ENCODE measurements at places on chromosomes 1 and 21. TPM values are rescaled to one million over a fixed set of nuclear protein-coding genes. Genes with fewer than 3 reads are reported as not detected.
A peak's percentile ranks its signal among the peaks of the same experiment; 100 is the strongest.

Gene TBX15
- total RNA-seq: not detected

Gene ERICH3
- total RNA-seq: not detected

Gene SH3BP5L
- 21.3 TPM for total RNA-seq

Gene OR2M3
- total RNA-seq: not detected

Gene TRABD2B
- 0.36 TPM for total RNA-seq

Gene SELL
- not detected for total RNA-seq

Gene SIK1
- 69.4 TPM for total RNA-seq

Gene REG4
- 18.8 TPM for total RNA-seq

DNA sequence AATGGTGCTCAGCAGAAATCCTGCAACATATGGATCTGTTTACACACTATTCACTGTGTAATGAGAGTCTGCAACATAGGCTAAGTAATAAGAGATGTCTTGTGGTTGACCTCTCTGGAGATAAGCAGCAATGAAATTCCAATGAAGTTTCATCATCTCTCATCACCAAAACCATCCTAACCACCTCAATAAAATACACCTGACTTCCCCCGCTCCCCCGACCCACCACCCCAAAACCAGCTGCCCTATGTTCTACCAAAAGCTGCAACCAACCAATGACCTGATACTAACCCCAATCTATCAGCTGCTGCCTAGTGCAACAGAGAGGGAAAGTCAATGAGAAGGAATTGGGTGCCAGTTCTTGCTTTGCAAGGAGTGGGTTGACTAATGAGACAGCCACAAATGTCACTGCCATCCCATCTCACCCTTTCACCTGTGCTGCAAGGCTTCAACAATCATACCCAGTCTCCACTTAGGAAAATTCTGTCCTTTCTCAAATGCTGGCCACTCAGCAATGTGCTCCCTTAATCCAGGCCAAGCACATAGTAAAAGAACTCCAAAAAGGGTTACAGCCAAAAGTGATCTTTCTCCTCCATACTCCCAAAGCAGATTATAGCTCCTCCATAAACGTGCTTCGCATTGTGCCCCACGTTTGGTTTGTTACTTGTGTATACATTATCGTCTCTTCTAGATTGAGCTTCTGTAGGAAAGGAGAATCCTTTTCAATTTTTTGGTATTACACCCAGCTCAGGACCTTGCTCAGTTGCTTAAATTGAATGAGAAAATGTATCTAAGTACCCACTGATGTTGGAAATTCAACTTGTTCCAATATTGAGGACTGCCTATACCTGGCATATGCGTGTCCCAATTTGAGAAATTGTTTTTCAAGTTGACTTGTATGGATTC lies 29.0 kb downstream of the MRPL39 start:
- no peak overlapping the region for H3K27ac ChIP-seq
- H3K36me3 ChIP-seq: no peaks in the 10 kb centered on the region
- DNase-seq: no peak
- no peaks in the 10 kb centered on the region for H3K27me3 ChIP-seq
- H3K4me1 ChIP-seq: no peaks in the 10 kb centered on the region
- H3K4me3 ChIP-seq: no peak overlapping the region

DNA sequence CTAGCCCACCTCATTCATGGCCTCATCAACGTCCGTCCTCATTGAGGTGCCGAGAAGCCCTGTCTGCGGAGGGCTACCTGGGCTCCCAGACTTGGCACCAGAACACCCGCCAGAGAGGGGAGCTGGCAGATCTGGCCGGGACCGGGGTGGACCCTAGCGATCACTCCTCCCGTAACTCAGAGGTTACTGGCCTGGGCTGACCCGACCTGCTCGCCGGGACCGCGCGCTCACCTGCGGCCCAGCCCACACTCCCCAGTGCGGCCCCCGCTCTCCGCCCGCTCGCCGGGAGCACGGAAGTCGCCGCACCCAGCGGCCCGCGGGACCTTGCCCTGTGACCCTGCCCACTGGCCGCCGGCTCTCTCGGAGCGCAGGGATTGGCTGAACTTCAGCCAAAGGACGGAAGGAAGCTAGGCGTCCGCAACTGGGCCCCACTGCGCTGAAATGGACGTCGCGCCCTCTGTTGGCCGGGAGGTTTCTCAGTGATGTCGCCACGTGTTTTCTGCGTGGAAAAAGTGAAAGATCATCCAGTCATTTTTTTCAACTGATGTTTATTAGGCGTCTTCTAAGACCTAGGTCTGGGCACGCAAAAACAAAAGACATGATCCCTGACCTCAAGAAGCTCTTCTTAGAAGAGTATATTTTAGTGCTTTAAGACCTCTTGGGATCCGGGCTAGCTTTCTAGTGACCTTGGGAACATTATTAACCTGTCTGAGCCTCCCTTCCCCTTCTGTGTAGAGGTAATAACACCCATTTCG lies at the start of gene SMIM12:
Gene SMIM12 (minus strand): TSS at position 304 of the 755 bp plus-strand sequence. CDS start 3,772 bp downstream, outside the sequence.
- peaks cover 5% of the 10 kb centered on the region for H3K4me1 ChIP-seq
- peak within 1 kb of the TSS; percentile 79 for H3K27ac ChIP-seq
- H3K27me3 ChIP-seq: no peaks in the 10 kb centered on the region
- DNase-seq: peak; percentile 91

DNA sequence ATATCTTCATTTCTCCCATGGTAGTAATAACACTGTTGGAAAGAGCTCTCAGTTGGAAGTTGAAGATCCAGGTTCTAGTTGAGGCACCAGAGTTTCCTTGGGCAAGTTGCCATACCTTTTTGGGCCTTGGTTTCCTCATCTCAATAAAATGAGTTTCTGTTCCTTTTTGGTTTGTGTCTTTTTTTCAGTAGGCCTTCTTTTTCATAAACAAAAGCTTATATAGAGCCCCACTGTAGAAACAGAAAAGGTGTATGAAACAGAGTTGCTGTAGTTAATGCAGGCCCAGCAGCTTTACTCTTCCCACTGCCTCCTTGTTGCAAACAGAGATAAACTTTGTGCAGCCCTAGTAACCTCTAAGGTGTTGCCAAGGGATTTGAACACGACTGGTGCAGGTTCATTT lies 41.7 kb downstream of the WNT4 start:
- H3K27me3 ChIP-seq: no peaks in the 10 kb centered on the region
- H3K4me3 ChIP-seq: no peak overlapping the region
- no peak for DNase-seq

DNA sequence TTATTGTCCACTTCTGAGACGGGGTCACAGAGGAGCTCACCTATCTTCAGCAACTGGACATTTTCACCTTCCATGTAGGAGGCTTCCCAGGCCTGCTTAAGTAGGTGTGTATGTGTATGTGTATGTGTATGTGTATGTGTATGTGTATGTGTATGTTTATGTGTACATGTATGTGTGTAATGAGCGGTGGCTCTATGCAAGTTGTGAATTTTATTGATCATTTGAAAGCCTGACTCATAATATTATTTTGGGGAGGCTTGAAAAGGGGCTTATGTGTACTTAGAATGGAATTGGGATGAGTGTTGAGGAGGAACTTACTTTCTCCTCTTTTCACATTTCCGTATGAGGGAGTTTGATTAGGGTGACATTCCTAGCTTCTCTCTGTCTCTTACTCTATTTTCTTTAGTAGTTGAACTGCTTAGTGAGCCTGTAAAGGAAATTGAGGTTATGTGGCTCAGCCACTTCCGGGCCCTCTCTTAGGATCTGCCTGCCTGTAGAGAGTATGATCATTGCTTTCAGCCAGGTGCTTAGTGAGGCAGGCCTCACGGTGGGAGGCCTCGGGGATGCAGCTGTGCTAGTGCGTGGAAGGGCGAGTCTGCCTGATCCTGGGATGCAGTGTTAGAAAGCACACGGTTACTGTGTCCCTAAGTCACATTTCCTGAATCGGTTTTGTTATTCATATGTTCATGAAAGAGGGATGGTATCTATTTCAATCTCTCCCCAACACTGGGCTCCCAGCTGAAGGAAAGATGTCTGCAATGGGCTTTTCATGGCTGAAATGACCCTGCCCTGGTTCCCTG lies 61.0 kb downstream of the IER5 start:
- H3K36me3 ChIP-seq: no peaks in the 10 kb centered on the region
- no peak overlapping the region for H3K4me3 ChIP-seq
- DNase-seq: no peak
- no peak overlapping the region for H3K27ac ChIP-seq
- H3K27me3 ChIP-seq: no peaks in the 10 kb centered on the region

GRCh38 chr1:74772945-74773344 lies 40.0 kb downstream of the TYW3 start:
- H3K27me3 ChIP-seq: no peaks in the 10 kb centered on the region
- no peak overlapping the region for H3K27ac ChIP-seq
- no peaks in the 10 kb centered on the region for H3K36me3 ChIP-seq

DNA sequence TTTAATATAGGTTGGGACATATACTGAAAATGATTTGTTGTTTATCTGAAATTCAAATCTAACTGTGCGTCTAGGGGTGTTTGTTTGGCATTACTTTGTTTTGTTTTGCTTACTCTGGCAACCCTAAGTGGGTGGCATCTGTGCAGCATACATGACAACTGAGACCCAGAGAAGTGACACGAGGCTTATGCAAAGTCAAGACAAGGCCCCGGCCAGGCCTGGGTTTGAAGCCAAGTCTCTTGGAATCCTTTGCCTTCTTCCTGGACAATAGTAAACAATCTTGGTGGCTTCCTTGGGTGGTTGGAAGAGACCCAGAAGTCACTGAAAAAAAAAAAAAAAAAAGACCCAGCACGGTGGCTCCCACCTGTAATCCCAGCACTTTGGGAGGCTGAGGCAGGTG lies 197.6 kb upstream of the TMEM51 start:
- H3K36me3 ChIP-seq: no peaks in the 10 kb centered on the region
- no peaks in the 10 kb centered on the region for H3K4me1 ChIP-seq
- no peak overlapping the region for H3K27ac ChIP-seq
- DNase-seq: no peak

GRCh38 chr1:111032295-111032897 lies 68.7 kb upstream of the LRIF1 start:
- H3K27ac ChIP-seq: no peak overlapping the region
- no peaks in the 10 kb centered on the region for H3K27me3 ChIP-seq
- peak; percentile 39 for DNase-seq
- H3K4me3 ChIP-seq: no peak overlapping the region
- H3K4me1 ChIP-seq: no peaks in the 10 kb centered on the region

DNA sequence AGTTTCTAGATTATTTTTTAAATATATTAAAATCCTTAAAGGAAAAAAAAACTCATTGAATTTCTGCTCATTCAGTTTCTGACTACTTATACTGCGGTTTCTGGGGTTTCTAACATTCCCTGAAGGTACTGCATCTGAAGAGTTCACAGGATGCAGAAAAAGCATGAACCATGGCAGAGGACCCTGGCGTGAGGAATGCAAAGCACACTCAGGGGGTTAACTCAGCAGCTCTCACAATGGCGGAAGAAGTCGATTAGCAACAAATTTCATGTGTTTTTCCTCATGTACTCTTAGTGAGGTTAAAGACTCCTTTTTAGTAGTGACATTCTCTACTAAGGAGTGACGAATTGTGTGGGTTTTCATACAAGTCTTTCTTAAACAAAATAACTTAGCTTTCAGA lies 975.6 kb downstream of the NCAM2 start:
- no peak overlapping the region for H3K4me3 ChIP-seq
- DNase-seq: peak; percentile 3
- H3K27me3 ChIP-seq: no peaks in the 10 kb centered on the region
- no peak overlapping the region for H3K27ac ChIP-seq

DNA sequence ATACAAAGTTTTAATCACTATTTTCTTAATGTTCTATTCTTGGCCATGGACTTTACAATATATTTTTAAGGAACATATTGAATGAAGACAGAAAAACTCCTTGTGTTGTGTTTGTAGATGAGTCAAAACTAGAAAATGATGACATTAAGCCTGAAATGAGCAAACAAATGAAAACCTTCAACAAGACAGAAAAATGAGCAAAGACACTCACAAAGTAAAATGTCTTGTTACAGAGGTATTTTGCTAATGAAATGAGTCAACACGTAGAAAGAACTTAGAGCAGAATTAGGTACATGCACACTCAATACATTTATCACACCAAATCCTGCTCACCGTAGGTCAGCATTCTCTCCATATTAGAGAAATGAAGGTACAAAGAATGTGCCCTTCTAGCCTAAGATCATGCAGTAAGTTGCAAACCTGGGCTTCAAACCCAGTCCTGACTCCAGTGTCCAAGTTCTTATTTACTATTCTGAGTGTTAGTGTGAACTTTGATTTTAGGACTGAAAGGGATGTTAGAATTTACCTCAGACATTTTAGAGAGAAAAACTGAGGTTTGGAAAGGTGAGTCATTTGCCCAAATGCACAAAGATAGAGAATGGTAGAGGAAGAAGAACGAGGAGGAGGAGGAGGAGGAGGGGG lies 133.9 kb upstream of the SGIP1 start:
- H3K36me3 ChIP-seq: no peaks in the 10 kb centered on the region
- no peaks in the 10 kb centered on the region for H3K4me1 ChIP-seq
- no peaks in the 10 kb centered on the region for H3K27me3 ChIP-seq
- no peak for DNase-seq

- H3K4me1 ChIP-seq: no peaks in the 10 kb centered on the region
- H3K27ac ChIP-seq: no peak overlapping the region
- no peaks in the 10 kb centered on the region for H3K36me3 ChIP-seq
- no peak for DNase-seq
These were observed 31.0 kb downstream of the AZIN2 start for GRCh38 chr1:33111965-33112364.

- no peak for DNase-seq
- no peaks in the 10 kb centered on the region for H3K36me3 ChIP-seq
- H3K4me1 ChIP-seq: no peaks in the 10 kb centered on the region
- no peak overlapping the region for H3K27ac ChIP-seq
These were observed 9.7 kb downstream of the PLA2G2F start for GRCh38 chr1:20148571-20149500.

GRCh38 chr1:80225510-80225909 lies 1219.0 kb upstream of the ADGRL4 start:
- DNase-seq: no peak
- H3K27ac ChIP-seq: no peak overlapping the region
- H3K4me1 ChIP-seq: no peaks in the 10 kb centered on the region
- H3K36me3 ChIP-seq: no peaks in the 10 kb centered on the region

DNA sequence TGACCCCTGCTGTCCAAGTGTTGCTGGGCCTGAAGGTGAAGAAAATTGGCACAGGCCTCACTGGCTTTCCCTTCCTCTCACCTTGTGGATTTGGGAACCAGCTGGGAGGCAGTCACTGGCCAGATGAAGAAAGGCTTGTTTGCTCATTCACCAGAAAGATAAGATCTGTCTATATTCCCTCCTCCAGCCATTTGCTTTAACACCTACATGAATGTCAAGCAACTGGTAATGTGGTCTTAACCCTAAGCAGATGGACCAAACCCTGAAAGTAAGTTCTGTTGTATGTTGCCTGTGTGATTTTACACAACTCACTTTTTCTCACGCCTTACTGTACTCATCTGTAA lies 10.3 kb upstream of the SRRM1 start:
- no peak overlapping the region for H3K4me3 ChIP-seq
- no peaks in the 10 kb centered on the region for H3K27me3 ChIP-seq
- DNase-seq: no peak
- H3K36me3 ChIP-seq: no peaks in the 10 kb centered on the region
- no peak overlapping the region for H3K27ac ChIP-seq
- peaks cover 11% of the 10 kb centered on the region for H3K4me1 ChIP-seq

All from Caco-2 (cell line).